ENCODE measurements at places on chromosomes 2 and 18. TPM values are rescaled to one million over a fixed set of nuclear protein-coding genes. Genes with fewer than 3 reads are reported as not detected.
A peak's percentile ranks its signal among the peaks of the same experiment; 100 is the strongest.

Gene PRSS56
- total RNA-seq = not detected

Gene ATP8B1
- 21.9 TPM for total RNA-seq

Gene CNTNAP5
- total RNA-seq = not detected

Gene DCDC2C
- 0.83 TPM for total RNA-seq

Gene ANKRD30B
- not detected for total RNA-seq

Gene NOSTRIN
- total RNA-seq = 21.4 TPM

Gene SMC6
- total RNA-seq = 9.6 TPM

Gene PLB1
- 2.5 TPM for total RNA-seq

Gene LDLRAD4
- 20.4 TPM for total RNA-seq

Gene SP9
- not detected for total RNA-seq

Gene TLX2
- not detected for total RNA-seq

Gene CERKL
- total RNA-seq = not detected

GRCh38 chr2:133674066-133674432 is 105.8 kb upstream of the NCKAP5 start:
- DNase-seq = no peak

- no peak for DNase-seq
Measured at GRCh38 chr18:11817229-11817628, 34.0 kb upstream of the CHMP1B start.

GRCh38 chr2:121086450-121086849 is 198.6 kb downstream of the TFCP2L1 start:
- no peak for DNase-seq

DNA sequence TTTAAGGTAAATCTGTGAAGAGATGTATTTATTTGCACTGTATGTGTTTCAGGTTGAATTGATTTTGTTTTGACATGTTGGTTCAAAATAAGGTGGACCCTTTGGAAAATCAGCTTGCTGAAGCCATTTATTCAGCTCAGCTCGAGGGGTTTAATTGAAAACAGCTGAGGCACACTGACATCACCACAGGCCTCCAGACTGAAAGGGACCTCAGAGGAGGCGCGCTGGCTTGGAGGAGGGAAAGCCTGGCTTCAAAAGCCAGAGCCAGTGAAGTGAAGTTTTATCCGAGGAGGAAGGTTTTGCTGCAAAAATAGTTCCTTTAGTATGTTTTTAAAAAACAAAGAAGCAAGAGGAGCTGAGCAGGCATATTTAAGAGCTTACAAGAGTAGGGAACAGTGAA is 26.9 kb upstream of the DNMT3A start:
- no peak for DNase-seq

DNA sequence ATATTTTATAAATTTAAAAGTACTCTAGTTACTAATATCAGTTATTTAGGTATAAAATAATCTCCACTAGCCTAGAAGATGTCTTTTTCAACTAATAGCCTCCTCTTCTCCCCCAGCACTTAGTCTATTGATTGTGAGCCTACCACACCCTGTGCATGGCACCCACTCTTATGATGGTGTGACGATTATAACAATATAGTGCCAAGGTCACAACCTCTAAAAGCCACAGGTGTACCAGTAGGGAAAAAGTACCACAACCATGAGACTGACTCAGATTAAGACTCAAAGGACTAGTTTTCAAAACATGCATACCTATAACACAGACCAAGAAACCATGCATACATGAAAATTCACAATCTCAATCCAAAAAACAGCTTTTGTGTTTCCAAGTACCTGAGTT is 27.6 kb downstream of the THADA start:
- DNase-seq = no peak

GRCh38 chr2:178700922-178701342 is 106.3 kb downstream of the TTN start:
- no peak for DNase-seq

- no peak for DNase-seq
Measured at GRCh38 chr2:205288686-205289085, 393.6 kb upstream of the NRP2 start.

GRCh38 chr2:159987181-159987580 is 75.2 kb downstream of the PLA2R1 start:
- DNase-seq = no peak

DNA sequence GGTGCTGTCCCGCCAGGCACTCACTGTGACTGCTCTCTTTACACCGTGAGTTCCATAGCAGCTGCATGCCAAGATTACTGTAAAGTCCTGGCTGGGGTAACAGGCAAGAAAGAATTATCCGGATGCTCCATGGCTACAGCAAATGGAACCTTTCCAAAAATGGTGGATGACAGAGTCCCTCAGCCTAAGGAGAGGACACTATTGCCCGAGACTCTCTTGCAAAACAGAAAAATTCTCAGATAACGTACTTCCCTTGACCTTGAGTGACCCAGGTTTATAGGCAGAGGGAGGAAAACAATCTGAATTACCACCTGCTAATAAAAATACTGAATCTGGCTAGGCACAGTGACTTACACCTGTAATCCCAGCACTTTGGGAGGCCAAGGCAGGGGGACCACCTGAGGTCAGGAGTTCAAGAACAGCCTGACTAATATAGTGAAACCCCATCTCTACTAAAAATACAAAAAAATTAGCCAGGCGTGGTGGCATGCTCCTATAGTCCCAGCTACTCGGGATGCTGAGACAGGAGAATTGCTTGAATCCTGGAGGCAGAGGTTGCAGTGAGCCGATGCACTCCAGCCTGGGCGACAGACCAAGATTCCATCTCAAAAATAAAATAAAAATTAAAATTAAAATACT is 4.5 kb downstream of the CYS1 start:
- DNase-seq = no peak

DNA sequence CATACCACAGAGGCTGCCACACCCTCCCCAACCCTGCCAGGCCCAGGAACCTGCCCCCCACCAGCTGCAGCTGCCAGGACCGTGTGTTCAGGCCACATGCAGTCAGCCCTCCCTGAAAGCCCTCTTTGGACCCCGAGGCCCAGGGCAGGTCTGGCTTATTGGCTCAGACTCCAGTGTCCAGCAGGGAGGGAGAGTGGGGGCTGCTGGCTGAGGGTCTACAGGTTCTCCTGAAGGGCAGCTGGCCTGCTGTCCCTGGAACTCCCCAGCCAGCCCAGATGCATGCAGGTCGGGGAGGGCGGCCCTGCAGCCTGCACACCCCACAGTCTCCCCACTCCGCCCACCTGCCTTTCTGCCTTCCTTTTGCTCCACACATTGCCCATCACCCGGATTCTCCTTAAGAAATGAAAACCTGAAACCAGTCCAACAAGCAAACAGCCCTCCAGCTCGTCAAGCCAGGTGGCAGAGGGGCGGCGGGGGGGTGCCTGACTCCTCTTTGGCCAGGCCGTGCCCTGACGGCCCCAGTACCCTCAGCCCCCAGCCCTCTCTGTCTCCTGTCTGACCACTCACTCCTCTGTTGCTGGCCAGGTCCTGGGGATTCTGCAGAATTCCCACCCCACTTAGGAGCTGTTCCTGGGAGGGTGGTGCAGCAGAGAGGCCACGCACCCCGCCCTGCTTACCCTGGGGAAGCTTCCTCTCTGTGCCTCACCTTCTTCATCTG is 18.0 kb downstream of the GPR35 start:
- DNase-seq = peak; percentile 72

DNA sequence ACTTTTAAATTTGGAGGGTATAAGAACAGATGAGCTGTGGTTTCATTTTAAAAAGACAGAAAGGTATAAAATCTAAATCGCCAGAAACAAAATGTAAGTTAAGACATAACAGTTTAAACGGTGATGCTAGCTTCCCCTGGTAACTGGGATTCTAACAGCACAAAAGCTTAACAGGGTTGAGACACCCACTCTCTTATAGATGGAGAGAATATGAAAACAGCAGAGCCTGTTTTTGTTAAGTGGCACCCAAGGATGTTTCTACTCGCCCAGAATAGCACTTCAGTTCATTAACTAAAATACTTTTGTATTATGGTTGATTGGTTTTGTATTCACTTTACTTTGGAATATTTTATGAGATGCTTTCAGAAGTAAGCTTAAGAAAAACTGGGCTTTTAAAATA is 151.9 kb upstream of the RND3 start:
- DNase-seq = no peak

DNA sequence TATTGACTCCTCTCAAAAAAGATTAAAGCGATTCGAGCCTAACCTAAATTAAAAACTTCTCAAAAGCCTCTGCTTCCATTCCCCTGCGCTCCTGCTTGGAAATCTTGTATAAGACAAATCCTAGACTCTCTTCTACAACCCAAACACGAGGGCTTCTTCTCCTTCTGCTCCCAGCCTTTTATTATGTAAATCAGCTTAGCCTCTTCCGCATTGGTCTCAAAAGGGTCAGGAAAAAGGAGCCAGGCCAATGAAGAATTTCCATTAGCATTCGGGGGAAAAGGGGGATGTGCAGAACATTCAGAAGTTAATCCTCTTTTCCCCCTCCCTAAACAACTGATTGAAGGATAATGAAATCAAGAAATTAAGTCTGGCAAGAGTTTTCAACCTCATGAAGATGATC is 107.9 kb downstream of the FAM124B start:
- DNase-seq = no peak

GRCh38 chr2:169765523-169765922 is 31.9 kb downstream of the KLHL23 start:
- no peak for DNase-seq

DNA sequence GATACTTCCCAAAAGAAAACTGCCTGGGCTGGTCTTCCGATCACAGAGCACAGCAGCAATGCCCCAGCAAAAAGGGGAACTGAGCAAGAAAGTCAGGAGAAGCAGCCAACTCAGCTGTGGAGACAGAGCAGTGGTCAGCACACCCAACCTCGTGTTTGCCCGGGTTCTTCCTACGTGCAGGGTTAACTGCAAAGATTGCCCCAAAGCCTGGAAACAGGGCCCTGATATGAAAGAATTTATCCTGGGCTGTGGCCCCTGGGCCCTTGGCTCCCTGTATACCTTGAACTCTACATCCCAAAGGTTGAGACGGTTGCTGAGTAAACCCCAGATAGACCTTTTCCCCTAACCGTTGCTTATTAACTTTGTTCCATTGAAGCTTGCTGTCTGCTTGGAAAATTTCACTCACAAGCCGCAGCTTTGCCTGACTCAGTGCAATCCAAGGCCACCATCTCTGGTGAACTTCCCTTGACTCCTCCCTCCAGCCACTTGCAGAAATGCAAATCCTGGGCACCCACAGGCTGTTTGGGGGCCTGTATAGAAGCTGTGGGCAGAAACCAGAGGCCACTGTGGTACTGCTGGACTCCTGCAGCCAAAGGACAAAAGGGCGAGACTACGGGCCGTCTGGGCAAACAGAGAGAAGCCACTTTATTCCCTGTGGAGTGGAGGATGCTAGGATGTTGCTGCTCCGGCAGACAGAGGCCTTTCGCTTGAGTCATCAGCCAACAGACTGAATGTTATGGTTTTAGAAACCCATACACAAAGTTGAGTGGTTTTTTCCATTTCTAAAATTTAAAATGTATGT is 18.2 kb downstream of the NRP2 start:
- no peak for DNase-seq

GRCh38 chr2:68251855-68252399 is 405 bp downstream of the PPP3R1 start:
- DNase-seq = no peak

- DNase-seq = no peak
Measured at GRCh38 chr2:223925106-223925505, 20.0 kb downstream of the WDFY1 start.

- DNase-seq = peak; percentile 84
Measured at GRCh38 chr2:197248623-197249022, 62.0 kb downstream of the ANKRD44 start.

DNA sequence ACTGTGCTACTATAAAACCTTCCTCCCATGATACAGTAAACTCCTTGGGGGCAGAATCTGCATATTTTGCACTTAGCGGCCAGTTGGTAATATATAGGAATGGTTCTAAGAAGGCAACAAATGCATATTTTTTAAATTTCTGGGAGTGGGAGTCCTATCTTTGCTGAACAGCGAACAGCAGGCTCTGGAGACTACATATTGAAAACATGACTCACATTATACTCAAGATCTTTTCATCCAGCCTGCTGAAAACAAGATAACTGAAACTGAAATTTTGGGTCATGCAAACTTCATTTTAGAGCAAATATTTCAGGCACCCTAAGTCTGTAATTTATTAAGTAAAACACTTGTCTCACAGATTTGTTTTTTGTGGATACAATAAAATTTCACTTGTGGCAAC is 122.2 kb downstream of the SATB2 start:
- no peak for DNase-seq

DNA sequence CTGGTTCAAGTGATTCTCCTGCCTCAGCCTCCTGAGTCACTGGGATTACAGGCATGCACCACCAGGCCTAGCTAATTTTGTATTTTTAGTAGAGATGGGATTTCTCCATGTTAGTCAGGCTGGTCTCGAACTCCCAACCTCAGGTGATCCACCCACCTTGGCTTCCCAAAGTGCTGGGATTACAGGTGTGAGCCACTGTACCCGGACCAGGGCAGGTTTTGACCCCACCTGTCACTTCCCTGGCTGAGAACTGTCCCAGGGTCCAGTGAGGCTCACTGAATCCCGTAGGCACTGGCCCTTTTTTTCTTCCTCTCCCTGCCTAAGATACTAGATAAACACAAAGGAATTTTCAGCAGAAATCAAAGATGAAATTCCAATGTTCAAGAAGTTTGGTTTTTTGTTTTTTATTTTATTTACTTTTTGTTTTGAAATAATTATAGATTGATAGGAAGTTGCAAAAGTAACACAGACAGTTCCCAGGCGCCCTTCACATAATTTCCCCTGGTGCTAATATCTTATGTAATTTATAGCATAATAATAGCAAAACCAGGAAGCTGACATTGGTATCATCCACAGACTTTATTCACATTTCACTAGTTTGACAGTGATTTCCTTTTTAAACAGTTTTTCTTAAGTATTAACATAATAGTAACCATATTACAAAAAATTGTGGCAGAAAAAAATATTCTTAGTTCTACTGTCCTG is 52.4 kb upstream of the B3GNT7 start:
- no peak for DNase-seq

- no peak for DNase-seq
Measured at GRCh38 chr2:212863185-212863588, 288.2 kb downstream of the IKZF2 start.

DNA sequence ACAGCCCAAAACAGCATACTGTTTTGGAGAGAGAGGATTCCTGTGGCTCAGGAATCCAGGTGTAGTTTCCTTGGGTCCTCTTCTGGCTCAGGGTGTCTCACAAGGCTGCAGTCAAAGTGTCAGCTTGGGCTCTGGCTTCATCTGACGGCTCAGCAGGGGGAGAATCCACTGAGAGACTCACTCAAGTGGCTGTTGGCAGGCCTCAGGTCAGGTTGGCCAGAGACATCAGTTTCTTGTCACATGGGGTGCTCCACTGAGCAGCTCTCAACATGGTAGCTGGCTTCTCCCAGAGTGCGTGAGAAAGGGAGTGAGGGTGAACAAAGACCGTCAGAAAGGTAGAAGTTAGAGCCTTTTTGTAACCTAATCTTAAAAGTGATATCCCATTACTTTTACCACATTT is 168.4 kb downstream of the SOCS6 start:
- no peak for DNase-seq

- DNase-seq = no peak
Measured at GRCh38 chr2:109560265-109560664, 53.5 kb downstream of the SEPTIN10 start.

- DNase-seq = no peak
Measured at GRCh38 chr2:60958800-60959199, 58.7 kb upstream of the PEX13 start.

GRCh38 chr18:44744161-44745121 is 63.8 kb downstream of the SETBP1 start:
- no peak for DNase-seq
